ENCODE measurements at places on chromosomes 12 and 14.

- DNase-seq: no peak
Observed at GRCh38 chr12:106894774-106895173, 60.9 kb upstream of the TMEM263 start.

DNA sequence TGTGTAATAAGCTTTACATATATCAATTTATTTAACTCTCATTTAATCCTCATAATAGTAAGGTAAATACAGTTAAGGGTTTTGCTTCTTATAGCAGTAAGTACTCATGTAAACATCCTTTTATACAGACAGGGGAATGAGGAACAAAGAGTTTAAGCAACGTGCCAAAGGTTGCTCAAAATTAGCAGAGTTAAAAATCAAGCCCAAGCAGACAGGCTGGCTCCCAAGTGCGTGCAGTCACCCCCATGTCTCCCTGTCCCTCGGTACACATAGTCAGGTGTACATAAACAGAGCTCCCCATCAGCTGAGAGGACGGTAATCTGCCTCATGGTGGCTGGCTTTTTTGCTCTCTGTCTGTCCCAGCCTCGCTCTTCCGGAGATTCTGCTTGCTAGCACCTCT, 126.4 kb downstream of the DERA start:
- DNase-seq: no peak

DNA sequence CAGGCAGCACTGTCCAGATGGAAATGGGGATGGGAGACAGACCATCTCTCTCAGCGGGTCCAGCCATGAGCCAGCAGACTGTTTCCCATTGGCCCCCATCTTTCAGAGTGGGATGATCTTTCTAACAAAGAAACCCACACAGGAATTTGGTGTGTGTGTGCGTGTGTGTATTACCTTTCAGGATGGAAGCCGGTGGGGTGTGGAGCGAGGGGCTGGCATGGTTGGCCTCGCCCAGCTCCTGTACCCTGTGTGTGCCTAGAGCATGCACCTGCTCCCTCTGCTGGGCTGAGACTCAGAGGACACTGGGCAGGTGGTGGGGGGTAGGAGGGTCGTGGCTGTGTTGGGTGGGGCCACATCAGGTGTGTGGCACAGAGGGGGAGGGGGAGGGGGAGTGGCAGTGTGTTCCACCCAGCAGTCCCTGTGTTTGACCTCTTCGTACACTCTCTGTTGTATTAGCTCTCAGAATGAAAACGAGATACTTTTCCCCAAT, 33.0 kb upstream of the TSPAN9 start:
- DNase-seq: no peak

DNA sequence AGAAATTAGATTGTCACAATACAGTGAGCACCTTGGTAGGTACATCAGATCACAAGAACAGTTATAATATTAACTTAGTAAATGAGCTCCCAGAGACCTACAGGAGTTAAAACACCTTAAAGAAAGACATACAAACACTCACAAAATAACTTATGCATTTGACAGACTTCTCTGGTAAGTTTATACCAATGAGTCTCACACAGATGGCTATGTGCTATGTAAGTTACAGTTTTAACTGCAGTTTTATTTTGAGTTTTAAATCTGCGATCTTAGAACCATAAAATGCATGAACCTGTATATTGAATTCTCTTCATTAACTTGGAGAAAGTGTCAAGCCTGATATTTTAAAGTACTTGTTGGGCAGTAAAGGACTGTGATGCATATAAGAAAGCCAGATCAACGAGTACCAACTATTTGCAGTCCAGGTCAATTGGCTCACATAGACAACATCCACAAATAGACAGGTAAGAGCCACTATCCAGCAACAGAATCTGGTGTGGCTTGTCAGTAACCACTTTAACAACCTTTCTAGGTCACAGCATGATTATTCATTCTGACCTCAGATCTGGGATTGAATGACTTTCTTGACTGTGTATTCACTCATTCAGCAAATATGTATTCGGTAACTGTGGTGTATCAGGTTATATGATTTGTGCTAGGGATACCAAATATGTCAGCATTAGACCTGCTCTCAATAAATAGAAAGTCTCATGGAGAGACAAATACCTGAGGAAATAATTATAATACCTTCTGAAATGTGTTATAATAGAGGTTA, 856.6 kb upstream of the MGAT4C start:
- DNase-seq: no peak

DNA sequence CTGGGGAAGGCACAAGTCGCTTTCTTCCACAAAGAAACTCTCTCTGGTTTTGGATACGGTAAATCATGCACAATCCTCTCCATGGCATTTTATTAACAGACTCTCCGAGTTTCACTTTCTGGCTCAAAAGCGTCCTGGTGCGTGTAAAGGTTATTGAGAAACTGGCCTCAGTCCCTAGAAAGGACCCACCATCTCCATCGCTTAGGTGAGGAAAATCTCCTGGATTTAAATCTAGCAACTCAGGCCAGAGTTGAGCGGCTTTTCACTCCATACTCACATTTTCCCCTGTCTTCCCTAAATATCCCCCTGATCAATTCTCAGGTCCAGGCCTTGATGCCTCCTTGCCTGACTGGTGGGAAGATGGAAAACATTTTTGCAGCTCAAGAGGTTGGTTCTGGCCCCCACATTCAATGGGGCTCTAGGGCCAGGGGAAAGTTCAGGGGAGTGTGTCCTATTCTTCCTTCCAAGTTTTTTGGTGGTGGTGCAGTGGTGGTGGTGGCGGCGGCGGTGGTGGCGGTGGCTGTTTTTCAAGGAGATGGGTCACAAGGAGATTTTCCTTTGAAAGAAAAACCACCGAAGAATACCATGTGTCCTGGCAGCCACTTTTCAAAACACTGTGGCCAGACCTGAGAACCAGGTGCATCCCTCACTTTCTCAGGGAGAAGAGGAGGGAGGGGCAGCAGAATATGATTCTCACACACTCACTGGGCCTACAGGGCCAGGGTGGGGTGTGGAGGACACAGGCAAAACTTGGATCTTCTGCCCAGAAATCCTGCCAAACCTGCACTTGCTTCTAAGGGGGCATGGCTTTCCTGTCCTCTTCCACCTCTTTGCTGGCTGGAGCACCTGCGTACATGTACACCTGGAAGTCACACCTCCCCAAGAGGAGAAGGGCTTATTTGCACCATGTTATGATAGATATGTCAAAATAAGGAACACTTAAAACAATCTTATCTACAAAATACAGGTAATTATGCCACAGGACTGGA, 46.7 kb upstream of the PNMA1 start:
- no peak for DNase-seq

GRCh38 chr12:14619741-14620501, 52.2 kb upstream of the PLBD1 start:
- DNase-seq: no peak

DNA sequence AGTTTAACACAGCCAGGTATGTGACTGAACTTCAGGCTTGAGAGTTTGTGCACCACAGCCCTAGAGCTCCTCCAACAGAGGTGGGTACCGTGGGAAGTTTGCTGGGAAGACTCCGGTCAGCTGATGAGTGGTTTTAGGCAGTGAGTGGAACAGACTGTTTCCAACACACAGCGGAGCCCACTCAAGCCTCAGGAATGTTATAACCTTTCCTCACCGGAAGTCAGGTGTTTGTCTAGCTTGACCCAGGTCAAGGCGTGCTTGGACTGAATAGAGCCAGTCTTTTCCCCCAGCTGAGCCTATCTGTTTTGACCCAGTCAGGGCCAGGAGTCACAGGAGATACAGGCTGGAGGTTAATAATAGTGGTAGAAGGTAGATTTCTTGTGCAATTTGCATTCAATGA, 138.4 kb upstream of the PARP11 start:
- DNase-seq: no peak

- no peak for DNase-seq
Observed at GRCh38 chr14:92490239-92490959, 23.2 kb upstream of the RIN3 start.

- DNase-seq: no peak
Observed at GRCh38 chr12:28844718-28845117, 304.4 kb upstream of the FAR2 start.

DNA sequence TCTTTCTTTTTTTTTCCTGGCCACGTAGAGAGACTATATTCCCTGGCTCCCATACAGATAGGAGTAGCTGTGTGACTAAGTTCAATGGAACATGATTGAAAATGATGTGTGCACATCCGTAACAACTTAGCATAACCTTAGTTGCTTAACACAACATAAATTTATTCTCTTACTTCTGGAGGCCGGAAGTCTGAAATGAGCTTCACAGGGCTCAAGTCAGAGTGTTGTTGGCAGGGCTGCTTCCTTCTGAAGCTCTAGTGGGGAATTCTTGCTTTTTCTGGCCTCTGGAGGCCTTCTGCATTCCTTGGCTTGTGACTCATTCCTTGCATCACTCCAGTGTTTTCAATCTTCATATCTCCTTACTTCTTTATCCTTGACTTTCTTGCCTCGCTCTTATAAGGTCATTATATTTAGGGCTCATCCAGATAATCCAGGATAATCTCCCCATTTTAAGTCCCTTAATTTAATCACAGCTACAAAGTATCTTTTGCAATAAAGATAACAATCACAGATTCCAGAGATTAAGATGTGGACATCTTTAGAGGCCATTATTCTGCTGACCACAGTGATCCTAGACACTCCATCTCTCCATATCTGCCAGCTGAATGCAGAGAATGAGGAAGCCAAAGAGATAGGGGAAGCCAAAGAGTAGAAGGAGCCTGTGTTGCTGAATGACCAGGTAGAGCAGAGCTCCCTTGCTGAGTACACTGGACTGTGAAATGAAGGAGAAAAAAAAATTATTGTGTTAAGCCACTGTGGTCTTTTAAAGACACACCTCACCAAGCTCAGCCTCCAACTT, 21.0 kb upstream of the SNX6 start:
- no peak for DNase-seq

- no peak for DNase-seq
Observed at GRCh38 chr12:70648831-70649230, 11.6 kb upstream of the PTPRB start.

DNA sequence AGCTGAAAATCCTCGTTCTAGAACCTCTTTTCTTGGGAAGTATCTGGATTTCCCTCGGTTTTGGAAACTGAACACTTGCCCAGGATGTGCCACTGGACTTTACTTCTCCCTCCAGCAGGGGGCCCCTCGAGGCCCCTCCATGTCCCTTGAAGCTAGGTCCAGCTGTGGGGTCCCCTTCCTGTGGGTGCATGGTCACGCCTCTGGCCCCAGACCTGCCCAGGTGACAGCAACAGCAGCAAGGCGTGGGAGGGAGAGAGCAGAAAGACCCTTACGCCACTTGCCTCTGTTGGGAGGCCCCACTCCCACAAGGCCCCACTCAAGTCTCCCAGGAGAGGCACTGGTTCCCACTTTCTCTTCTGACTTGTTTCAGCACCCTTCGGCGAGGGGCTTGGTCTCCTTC, 3.1 kb downstream of the SLC25A29 start:
- DNase-seq: no peak

- DNase-seq: no peak
Observed at GRCh38 chr14:33679461-33680225, 271.2 kb downstream of the EGLN3 start.

- DNase-seq: no peak
Observed at GRCh38 chr12:62629971-62630739, 163.5 kb downstream of the MON2 start.

DNA sequence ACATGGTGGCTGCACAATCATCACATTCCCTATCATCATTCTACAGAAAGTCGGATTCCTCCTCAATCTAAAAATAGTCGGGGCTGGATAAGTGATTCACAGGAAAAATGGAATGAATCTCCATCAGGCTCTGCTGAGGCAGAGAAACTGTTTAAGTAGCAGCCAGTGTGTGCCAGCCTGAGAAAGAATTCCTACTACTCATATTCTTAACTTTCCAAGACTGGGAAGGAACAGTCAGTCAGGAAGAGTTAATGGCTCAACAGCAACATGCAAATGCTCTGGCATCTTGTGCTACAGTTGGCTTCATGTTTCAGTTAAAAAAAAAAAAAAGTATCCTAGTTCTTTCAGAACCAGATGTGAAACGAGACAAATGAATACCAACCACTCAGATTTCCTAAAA, 187.0 kb downstream of the GRIP1 start:
- no peak for DNase-seq

Data from ureter (tissue), 1 donor.